Esophagus squamous epithelium (tissue), 5 donors: ENCODE measurements at places on chromosomes 3 and 15. TPM values are rescaled to one million over a fixed set of nuclear protein-coding genes. Genes with fewer than 3 reads are reported as not detected.
A peak's percentile ranks its signal among the peaks of the same experiment; 100 is the strongest.

Gene DNAH12
- total RNA-seq, result not detected

Gene SH2D7
- not detected for total RNA-seq

Gene ACAP2
- 51.6 TPM for total RNA-seq

Gene CIB2
- total RNA-seq, result 1.7 TPM

Gene LRRIQ4
- not detected for total RNA-seq

DNA sequence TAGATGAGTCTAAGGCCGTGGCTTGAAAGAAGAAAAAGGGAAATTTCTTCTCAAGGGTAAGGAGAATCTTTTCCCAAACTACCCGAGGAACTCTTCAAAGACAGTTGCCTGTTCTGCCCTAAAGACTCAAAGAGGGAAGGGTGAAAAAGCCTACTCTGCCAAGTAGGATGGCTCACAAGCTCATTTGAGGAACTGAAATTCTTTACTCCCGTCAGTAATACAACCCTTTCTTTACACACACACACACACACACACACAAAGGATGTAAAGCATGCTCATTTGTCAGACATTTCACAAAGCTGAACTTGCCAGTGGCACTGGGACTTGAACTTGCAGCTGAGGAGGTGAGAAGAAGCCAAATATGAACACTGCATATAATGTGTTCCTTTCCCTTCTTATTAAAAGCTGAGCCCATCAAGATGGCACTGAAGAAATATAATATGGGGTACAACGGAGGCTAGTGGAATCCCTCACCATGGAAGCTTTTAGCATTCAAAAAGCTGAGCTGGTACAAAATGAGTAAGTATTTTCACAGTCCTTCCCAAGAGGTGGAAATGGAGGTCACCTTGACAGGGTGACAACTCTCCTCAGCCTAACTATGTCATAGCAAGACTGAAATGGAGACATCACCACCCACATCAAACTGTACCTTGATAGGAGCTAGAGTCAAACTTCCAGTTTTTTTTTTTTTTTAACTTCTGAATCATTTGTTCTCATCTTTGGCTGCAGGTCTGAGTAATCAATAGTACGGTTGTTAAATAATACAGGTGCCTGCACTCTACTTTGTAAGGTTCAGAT, 57.6 kb downstream of the TAFA4 start:
- H3K36me3 ChIP-seq, result no peaks in the 10 kb centered on the region
- H3K4me1 ChIP-seq, result no peaks in the 10 kb centered on the region
- H3K27ac ChIP-seq, result no peak overlapping the region
- H3K27me3 ChIP-seq, result no peaks in the 10 kb centered on the region
- no peak for DNase-seq

GRCh38 chr3:195450731-195451229, 8.0 kb upstream of the ACAP2 start:
- H3K4me3 ChIP-seq, result no peak overlapping the region
- H3K4me1 ChIP-seq, result peaks cover 22% of the 10 kb centered on the region
- no peak for DNase-seq
- H3K27me3 ChIP-seq, result no peaks in the 10 kb centered on the region

- no peaks in the 10 kb centered on the region for H3K27me3 ChIP-seq
- DNase-seq, result no peak
- H3K4me1 ChIP-seq, result peaks cover 6% of the 10 kb centered on the region
- no peaks in the 10 kb centered on the region for H3K36me3 ChIP-seq
- no peak overlapping the region for H3K27ac ChIP-seq
Measured at GRCh38 chr3:112010636-112011035, 11.9 kb downstream of the TAGLN3 start.

GRCh38 chr3:186170516-186170915, 61.6 kb upstream of the ETV5 start:
- H3K27ac ChIP-seq, result no peak overlapping the region
- DNase-seq, result no peak
- H3K27me3 ChIP-seq, result no peaks in the 10 kb centered on the region
- H3K36me3 ChIP-seq, result no peaks in the 10 kb centered on the region
- H3K4me3 ChIP-seq, result no peak overlapping the region
- H3K4me1 ChIP-seq, result no peaks in the 10 kb centered on the region

DNA sequence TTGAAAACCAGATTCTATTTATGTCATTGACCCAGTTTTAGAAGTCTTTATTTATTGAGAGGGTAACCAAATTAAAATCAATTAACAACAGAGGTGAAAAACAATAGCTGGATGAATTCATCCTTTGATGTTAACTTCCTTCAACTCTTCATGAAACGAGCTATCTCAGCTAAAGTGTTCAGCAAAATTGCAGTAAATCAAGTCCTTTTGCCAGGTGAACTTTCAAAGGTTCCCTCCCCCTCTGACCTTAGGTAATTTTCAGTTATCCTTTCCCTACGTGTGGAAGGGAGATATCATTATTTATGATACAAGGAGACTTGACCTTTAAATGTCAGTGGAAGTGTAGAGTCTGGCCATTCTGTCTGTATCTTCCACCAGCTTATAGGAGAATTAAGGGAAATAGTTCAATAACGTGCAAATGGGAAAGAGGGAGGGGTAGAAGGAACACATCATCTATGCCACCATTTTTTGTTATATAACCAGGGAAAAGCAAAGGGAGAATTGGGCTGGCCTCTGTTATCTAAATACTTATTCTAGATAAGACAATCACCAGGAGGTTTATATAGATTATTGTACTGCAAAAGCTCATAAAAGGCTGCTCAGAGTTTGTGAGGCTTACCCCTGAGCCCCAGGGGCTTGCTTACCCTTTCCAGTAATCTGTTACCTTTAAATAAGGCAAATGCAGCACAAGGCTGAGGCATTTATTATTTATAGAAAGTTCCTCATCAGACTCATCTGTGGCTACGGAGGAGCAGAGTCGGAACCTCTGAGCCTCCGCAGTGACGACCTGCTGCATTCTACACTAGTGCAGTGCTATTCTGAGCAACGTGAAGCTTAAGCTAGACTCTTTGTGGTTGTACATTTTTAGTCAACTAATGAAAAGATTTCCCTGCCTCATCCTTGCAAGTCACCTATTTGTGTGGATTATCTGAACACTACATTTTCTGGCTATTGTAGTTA, 97.7 kb upstream of the ZBED2 start:
- no peak overlapping the region for H3K4me3 ChIP-seq
- H3K27ac ChIP-seq, result no peak overlapping the region
- H3K36me3 ChIP-seq, result no peaks in the 10 kb centered on the region
- no peak for DNase-seq

DNA sequence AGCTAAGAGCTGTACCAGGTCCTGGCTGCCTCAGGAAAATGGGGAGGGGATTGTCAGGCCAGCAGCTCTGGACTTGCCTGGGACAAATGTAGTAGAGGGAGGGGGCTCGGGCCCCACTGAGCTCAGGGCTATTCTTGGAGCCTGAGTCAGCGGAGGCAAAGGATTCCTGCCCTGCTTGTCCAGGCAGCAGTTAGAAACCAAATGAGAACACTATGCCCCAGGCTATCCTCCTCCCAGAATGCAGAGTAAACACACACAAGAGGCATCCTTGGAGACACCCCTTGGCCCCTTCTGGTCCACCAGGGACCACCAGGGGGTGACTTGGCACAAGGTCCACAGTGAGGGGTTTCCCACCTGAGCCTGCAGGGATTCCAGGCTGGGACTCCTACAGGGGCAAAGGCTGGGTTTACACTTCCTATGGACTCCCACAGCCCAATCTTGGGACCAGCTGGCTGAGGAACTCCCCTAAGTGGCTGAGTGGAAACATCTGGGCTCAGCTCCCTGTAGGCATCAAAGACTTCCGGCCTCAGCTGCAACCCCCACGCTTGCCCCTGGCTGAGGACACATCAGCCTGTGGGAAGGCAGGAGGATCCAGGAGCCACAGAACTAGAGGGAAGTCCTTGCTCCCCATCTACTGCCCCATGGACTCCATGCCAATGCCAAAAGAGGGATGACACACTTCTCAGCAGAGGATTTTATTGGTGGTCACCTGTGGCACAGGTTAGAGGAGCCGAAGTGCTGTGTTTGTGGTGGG, 3.4 kb upstream of the COL7A1 start:
- H3K4me3 ChIP-seq, result peak overlapping the region; percentile 4
- H3K4me1 ChIP-seq, result peaks cover 90% of the 10 kb centered on the region
- peak overlapping the region; percentile 82 for H3K27ac ChIP-seq
- H3K27me3 ChIP-seq, result no peaks in the 10 kb centered on the region

DNA sequence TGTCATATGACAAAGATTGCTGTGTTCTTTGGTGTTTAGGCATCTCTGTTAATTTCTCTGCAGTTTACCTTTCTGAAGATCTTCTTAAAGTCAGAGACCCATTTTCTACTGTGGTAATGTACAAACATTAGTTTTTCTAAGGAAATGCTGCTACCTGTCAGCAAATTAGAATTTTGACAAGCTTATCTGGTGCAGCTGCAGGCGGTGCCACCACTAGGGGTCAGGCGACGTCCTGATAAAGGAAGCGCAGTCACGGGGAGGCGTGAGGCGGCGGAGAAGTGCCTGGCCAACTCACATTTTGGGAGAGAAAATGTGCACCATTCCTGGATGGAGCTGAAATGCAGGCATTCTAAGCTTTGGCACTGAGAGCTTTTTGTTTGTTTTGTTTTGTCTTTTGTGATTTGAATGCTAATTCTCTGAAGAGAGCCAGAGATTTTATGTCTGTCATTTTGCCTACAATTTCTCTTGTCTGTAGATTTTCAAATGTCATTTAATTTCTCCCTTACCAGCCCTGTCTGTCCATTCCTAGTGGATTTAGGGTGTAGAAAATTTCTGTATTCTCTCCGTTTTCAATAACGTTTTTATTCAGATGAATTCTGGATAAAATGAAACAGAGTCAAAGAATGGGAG, 24.9 kb upstream of the SIAH2 start:
- H3K36me3 ChIP-seq, result no peaks in the 10 kb centered on the region
- no peaks in the 10 kb centered on the region for H3K27me3 ChIP-seq
- H3K4me1 ChIP-seq, result no peaks in the 10 kb centered on the region
- H3K27ac ChIP-seq, result no peak overlapping the region
- no peak overlapping the region for H3K4me3 ChIP-seq

DNA sequence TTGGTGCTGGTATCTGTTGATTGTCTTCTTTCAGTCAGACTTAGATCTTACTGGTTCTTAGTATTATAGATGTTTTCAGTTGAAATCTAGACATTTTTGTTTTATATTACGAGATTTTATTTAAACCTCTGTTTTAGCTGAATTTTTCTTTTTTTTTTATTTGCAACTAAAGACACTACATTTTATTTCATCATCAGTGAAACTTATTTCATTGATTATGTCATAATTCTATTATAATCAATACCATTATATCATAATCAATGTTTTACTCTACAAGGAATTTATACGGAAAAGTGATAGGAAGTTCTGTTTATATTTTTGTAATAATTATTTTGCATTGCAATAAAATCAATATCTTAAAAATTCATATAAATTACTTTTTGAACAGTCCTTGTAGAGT, 477.4 kb upstream of the MDFIC2 start:
- no peak overlapping the region for H3K27ac ChIP-seq
- no peaks in the 10 kb centered on the region for H3K4me1 ChIP-seq
- no peak overlapping the region for H3K4me3 ChIP-seq
- no peak for DNase-seq
- H3K36me3 ChIP-seq, result no peaks in the 10 kb centered on the region

GRCh38 chr3:350871-351371, 154.4 kb downstream of the CHL1 start:
- no peaks in the 10 kb centered on the region for H3K36me3 ChIP-seq
- DNase-seq, result no peak
- H3K27ac ChIP-seq, result no peak overlapping the region
- peaks cover 32% of the 10 kb centered on the region for H3K4me1 ChIP-seq
- H3K27me3 ChIP-seq, result no peaks in the 10 kb centered on the region
